ENCODE measurements at places on chromosomes 5 and 9. TPM values are rescaled to one million over a fixed set of nuclear protein-coding genes. Genes with fewer than 3 reads are reported as not detected.

The CBY3 gene
- total RNA-seq = not detected

The QRFP gene
- not detected for total RNA-seq

DNA sequence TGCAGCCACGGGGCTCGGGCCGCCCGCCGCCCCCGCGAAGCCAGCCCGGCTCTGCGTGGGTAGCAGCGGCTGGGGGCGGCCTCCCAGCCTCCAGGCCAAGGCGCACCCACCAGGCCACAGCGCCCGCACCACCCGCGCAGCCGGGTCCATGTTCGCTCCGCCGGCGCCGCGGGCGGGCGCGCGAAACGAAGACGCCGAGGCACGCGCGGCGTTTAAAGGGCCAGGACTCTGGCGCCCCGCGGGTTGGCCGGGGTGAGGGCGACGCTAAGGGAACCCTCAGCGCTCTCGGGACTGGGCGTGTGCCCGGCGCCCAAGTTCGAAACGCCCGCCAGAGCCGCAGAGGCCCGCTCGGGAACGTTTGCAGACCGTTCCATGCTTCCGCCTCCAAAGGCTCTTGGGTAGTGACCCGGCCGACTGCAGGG is at the start of gene PTGES2:
Gene PTGES2 (minus strand): TSS at position 162 of the 422 bp plus-strand sequence. CDS start 12 bp downstream, at position 150.
- peak; percentile 79 for DNase-seq

GRCh38 chr5:177356746-177357145 is 978 bp upstream of the RGS14 start:
- no peak for DNase-seq

All from mesothelial cell of epicardium (in vitro differentiated cells).